ENCODE measurements at places on chromosomes 7 and 10.

GRCh38 chr7:17279061-17279460, 19.4 kb upstream of the AHR start:
- no peak for DNase-seq

DNA sequence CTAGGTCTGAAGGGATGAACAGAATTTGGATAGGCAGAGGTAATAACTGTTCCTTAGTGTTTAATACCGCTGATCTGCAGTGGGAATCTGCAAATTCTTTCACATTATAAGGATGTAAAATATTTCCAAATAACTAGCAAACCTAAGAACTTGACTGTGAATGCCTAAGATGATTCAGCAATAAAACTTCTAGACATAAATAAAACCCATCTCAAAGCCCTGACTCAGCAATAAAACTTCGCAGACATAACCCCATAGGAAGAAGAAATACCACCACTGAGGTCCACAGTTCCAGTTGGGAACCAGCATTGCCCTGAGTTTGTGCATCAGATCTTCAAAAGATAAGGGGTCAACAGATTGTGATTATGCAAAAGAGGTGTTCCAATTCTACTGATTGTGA, 354.2 kb downstream of the GFRA1 start:
- DNase-seq = no peak

DNA sequence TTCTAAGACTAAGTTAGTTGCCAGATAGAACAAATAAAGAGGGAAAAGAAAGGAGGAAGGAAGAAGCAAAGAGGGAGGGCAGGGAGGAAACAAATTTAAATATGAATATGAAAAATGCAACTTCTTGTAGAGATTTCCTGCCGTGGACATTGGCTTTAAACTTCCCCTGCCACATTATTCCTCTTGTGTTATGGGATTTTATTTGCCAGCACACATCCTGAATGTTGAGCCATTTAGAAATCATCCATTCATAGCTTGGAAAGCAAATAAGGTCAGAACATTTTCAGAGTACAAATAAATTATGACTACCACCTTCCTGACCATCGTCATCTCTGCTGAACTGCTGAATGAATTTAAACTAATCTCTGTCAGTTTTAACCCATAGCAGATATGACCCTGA, 911.9 kb upstream of the LRRN3 start:
- no peak for DNase-seq

DNA sequence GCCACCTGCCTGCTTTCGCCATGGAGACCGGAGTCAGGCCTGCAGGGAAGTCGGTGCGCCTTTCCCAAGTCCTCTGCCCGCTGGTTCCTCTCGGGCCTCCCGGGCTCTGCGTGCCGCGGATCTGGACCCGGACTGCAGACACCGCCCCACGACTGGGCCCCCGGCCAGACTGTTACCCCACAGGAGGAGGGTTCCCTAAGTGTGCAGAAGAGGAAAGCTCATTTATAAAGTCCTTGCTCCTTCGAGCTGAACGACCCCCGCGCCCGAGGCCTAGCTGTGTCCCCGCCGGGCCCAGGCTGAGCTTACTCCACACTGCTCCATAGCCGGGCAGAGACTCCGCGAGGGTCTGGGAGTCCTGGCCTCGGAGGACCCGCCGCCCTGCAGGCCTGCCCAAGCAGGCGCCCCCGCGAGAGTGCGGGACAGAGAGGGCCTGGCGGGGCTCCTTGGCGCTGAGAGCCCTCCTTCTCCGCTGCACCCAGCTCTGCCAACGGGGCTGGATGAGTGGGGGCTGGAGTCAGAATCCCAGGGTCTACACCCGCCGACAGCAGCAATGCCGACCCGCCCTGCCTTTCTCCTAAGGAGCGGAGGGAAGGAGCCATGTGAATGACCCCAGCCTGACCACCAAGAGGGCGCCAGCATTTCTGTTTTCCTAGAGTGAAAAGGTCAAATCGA, 8.3 kb downstream of the EN2 start:
- DNase-seq = no peak

DNA sequence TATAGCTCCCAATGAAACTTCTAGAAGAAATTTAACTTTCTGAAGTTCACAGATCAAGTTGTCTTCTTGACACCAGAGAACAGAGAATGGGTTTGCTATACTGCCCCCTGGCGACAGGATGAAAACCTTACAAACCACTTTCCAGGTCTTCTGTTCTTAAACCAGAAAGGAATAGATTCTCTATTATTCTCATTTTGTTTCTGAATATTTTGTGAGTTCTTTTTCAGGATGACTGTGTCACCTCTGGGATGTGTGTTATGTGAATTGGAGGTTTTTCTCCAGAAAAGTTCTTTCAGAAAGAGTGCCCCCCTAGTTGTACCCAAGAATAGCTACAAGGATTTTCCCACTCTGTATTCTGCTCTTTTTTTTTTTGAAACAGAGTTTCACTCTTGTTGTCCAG, 6.3 kb downstream of the IFT22 start:
- peak; percentile 61 for DNase-seq

DNA sequence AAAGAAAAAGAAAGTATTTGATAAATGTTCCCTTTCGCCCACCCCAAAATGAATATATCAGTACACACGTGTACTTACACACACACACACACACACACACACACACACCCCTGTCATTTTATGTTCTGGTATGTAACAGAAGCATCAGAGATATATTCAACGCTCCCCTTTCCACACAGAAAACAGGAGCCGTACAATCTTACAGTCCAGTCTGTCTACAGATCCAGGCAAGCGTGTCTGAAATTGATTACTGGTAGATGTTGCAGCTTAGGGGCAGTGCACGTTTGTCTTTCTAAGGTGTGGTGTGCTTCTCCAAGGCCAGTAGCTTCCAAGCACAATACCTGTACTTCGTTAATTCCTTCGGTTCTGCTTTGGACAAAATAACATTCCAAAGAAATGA, 143.7 kb upstream of the RNF32 start:
- DNase-seq = no peak

DNA sequence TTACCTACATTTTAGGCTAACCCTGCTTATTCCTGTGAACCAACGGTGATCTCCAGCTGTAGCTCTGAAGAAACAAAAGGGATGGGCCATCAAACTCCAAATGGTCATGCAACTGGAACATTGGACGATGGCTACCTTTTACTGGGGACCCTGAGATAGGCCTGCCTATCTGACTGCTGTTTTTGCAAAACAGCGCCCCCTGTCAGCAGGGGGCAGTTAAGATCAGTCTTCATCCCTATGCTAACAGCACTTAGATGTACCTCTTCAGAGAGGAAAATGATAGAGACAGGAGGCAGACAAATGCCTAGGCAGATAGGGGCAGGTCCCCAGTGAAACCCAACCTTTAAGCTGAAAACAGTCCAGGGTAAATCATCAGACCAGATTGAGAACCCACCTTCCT, 1085.4 kb upstream of the SORCS1 start:
- no peak for DNase-seq

DNA sequence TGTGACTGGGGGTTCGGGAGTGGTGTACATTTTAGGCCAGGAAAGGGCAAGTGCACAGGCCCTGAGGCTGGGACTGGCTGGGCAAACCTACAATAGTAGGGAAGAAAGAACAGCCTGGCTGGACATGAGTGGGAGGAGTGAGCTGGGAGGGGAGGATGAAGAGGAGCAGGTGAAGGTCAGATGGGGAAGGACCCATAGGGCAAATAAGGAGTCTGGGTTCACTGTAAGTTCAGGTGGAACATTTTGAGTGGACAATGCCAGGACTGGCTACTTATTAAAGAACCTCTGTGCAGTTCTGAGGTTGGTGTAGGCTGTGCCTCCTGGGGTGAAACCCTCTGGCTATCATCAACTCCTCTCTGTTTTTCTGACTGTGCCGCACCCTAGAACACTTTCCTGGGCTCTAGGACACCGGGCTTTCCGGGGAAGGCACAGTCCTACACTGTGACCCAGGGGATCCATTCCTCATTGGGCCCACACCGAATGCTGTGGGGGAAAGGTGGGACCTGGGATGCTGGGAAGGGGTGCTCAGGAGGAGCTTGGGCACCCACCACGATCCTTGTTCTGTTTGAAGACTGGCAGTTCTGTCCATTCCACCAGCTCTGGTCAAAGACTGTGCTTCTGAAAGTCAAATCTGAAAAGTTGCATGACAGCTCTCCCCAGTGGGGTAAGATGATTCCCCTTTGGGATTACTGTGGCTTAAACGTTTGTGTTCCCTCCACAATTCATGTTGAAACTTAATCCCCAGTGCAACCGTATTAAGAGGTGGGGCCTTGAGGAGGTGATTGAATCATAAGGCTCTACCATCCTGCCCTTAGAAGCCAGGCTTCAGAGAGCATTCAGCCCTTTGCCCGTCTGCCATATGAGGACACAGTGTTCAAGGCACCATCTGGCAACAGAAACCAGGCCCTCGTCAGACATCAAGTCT, 4.0 kb upstream of the MMP21 start:
- DNase-seq = no peak

All from GM10248 (cell line).